ENCODE measurements at places on chromosomes 6 and 20.

GRCh38 chr6:131954775-131955107, 3.6 kb upstream of the CCN2 start:
- DNase-seq: no peak

DNA sequence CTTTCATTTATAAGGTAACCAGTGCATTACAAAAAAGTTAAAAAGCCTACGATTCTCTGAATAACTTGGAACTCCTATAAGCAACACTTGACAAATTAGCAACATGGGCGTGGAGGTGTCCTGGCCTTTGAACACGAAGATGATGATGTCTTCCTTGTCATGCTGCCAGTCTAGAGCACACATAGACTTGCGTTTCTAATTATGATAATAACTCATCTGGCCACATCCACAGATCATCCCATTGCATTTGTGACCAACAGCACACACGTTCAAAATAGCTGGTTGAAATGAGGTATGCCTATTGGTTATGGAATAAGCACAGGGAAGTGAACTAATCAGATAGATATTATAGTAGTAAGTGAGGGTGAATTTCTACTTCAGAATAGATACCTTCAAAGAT, 608.9 kb downstream of the PRKN start:
- DNase-seq: no peak

DNA sequence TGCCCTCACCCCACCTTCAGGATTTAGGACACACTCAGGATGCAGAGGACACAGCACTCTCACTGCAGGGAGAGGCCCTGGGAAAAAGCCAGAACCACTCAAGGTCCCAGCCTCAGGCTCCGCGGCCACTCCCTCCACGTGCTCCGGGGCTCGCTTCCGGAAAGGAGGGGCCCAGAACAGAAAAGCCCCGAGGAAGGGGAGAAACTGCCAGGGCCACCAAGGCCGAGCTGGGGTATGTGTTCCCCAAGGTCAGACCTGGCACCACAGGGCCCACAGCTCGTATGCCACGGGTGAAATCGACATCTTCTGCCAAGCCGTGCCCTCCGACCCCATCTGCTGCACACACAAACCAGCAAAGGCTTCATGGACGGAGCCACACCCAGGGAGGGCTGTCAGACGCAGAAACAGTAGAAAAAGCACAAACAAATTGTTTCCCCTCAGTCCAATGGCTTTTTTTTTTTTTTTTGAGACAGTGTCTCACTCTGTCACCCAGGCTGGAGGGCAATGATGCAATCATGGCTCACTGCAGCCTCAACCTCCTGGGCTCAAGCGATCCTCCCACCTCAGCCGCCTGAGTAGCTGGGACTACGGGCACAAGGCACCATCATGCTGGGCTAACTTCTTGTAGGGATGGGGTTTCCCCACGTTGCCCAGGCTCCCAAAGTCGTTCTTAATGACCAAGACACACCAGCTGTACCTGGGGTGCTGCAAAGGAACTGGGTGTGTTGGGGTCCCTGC, 33.4 kb downstream of the SLC2A4RG start:
- no peak for DNase-seq

- no peak for DNase-seq
Measured at GRCh38 chr20:9441948-9442347, 72.4 kb upstream of the LAMP5 start.

DNA sequence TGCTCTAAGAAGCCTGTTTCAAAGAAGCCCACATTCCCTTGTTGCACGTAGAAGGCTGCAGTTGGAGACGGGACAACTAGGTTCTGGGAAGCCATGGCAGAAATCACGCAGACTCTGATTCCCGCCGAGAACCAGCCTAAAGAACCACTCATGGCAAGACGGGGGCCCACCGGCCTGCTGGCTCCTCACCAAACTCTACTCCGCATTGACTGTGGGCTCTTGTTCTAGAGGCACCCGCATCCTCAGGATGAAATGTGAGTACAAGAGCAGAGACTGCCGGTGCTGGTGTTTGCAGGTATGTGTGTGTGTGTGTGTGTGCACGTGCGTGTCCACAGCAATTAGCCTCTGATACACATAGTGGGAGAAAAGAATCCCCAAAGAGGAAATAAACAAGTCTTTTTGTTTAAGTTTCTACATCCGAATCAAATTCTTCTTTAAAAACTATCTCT, 42.3 kb upstream of the NR2E1 start:
- no peak for DNase-seq

All from putamen (tissue), 1 donor.